Activated CD4-positive, alpha-beta T cell treated with anti-CD3 and anti-CD28 coated beads for 36 hours (primary cell): ENCODE measurements at places on chromosomes 6 and 20. TPM values are rescaled to one million over a fixed set of nuclear protein-coding genes. Genes with fewer than 3 reads are reported as not detected.

- no peak for DNase-seq
Measured at GRCh38 chr20:51118216-51118615, 95.3 kb upstream of the KCNG1 start.

DNA sequence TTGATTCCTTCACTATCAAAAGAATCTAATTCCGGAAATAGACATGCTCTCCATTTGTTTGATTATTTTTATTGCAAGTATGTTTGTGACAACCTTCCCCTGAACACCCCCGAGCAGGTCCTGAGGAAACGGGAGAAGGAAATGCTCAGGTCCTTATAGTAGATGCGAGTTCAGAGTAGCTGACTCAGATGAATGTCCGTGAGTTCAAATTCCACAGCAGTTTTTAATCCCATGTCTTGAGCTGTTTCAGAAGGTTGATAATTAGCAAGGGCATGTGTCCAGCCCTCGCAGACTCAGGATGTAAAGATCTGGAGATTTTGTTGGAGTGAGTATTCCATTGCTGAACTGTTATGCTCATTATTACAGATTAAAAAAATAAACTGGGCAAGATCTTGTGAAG, 169.3 kb downstream of the BCAS1 start:
- DNase-seq: no peak

DNA sequence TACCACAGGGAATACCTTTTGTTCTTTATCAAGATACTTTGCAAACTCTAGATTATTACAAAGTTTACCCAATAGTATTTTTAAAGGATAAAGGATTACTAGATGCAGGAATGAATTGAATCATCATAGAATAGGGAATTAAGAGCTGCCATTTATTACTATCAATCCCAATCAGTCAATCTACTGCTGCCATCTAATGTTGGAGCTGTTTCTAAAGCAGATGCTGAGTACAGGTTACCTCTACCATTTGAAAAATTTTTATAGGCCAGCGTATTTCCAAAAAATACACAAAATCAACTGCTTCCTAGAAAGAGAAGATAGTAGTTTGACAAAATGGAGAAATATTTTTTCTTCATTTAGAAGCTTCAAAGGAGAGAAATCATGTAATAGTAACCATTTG, 520.4 kb downstream of the ADGRB3 start:
- no peak for DNase-seq

GRCh38 chr6:136160250-136160649, 89.9 kb downstream of the MTFR2 start:
- DNase-seq: no peak

DNA sequence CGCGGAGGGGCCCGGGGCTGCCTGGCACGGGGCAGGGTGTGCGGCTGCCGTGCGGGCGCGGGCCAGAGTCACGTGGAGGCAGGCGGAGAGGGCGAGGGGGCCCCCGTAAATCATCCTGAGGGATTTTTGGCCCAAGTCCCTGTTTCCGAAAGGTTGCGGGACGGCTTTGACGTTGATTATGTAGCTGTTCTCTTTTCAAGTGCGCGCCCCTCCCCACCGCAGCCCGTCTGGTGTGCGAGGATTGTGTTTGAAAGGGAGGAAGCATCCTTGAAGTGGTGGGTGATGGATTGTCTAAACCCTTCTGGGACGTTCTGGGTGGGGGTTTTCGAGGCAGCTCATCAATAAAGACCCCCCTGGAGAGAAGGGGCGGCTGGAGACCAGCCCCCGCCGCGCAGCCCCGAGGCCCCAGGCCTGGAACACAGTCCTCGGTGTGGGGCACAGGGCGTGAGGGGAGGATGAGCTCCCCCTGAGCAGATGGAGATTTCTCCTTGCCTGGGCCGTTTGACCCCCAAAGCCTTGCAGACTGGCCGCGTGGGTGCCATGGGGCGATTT, 7.0 kb upstream of the FOXF2 start:
- no peak for DNase-seq

GRCh38 chr6:149864578-149865535, 698 bp upstream of the LRP11 start:
- DNase-seq: peak; percentile 45

DNA sequence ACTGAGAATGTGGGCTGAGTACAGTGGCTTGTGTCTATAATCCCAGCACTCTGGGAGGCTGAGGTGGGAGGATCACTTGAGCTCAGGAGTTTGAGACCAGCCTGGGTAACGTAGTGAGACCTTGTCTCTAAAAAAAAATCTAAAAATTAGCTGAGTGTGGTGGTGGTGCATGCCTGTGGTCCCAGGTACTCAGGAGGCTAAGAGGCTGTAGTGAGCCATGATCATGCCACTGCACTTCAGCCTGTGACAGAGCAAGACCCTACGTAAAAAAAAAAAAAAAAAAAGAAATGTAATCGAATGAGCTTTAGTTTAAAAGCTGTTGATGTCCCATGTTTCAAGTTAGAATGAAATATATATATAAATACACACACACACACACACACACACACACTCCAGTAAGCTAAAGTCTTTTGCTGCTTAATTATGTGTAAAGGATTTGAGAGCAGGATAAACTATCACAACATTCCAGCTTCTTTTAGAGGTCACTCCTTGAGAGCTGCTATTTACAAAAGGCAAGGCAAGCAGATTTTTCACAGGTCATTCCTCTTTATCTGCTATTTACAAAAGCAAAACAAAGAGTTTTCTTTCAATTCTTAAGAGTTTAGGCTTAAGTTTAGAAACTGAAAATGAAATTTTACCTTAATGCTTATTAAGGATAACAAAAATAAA, 4.7 kb upstream of the MICAL1 start:
- DNase-seq: no peak

DNA sequence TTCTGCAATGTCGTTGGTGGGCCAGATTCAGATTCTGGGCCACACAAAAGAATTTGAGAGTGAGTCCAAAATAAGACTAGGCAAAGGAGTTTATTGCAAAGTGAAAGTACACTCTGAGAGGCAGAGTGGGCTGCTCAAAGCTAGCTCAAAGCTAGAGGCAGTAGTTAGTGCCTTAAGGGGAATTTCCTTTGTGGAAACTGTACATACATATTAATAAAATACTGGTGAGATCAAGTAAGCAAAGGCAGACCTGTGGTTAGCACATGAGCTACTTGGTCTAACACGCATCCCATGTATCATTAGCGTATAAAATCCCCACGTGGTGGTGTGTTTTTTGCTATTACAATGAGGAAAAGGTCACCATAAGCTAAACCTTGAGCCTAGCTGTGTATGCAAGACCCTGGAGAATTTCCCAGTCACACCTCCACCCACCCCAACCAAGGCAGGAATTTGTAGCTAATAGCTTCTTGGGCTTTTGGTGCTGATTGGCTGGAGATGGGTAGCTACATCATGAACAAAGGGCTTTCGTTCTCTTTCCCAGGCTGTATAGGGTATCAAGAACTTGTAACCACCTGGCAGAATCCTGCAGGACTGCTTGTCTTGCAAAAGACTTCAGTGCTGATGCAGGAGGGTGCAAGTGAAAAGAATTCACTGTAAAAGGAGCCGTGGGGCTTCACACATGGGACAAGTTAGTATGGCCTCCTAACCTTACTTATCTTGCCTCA, 14.7 kb upstream of the TRIM26 start:
- peak; percentile 26 for DNase-seq

- DNase-seq: peak; percentile 39
Measured at GRCh38 chr6:151240791-151241642, 1.2 kb downstream of the AKAP12 start.

Gene FAM50B
- 8.8 TPM for total RNA-seq

DNA sequence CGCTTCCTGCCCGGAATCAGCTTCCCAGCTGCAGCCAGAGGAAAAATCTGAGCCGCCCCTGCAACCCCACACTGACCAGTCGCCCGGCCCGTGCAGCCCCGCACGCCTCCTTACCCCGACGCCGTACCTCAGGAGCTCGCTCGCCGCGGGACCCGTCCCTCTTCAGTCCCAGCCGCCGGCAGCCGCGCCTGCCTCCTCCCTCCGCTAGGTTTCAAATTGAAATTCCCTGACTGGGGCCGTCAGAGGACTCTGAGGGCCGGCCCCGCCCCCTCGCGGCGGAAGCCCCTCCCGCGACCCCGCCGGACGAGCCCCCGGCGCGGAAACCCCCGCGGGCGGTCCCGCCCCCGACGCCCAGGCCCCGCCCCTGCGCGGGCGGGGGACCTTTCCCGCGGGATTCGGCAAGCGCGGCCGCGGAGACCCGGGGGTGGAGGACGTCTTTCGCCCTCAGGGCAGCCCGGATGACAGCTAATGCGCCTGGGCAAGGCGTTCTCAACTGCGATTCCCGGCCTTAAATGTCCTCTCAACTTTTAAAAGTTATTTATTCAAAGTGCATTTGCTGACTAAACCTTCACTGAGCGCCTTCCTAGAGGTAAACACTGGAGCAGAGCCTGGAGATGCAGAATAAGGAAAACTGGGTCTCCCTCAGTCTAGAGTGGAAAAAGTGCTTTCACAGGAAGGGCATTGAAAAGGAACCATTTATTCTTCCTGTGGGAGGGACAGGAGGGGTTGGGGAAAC, at the start of gene EPB41L2:
EPB41L2 (minus strand) TSS at position 218 of the 736 bp plus-strand sequence. CDS start 106,760 bp downstream, outside the sequence.
- peak; percentile 86 for DNase-seq

GRCh38 chr6:135532559-135532958, 35.0 kb upstream of the AHI1 start:
- DNase-seq: no peak

DNA sequence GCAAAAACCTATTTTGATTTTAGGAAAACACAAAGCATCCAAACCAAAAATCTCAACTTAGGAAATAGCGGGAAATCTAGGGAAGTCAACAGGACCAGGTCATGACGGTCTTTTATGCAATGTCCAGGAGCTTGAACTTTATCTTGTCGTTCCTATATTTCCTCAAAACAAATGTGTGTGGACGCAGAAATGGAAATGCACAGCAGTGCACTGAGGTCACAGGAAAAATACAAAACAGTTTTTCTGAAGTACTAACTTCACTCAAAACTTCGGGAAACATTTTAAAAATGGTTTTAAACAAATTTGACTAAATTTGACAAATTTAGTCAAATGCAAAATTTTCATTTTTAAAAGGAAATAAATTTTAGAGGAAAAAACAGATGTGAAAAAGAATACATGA, 5.5 kb upstream of the SLC17A2 start:
- DNase-seq: no peak

Gene CDH26
- 0.88 TPM for total RNA-seq

GRCh38 chr20:13221313-13221672, 219 bp downstream of the ISM1 start:
- DNase-seq: no peak

- DNase-seq: no peak
Measured at GRCh38 chr20:14997791-14998190, 660.4 kb upstream of the FLRT3 start.

GRCh38 chr6:11714116-11714797, 64.3 kb downstream of the ADTRP start:
- DNase-seq: peak; percentile 68

DNA sequence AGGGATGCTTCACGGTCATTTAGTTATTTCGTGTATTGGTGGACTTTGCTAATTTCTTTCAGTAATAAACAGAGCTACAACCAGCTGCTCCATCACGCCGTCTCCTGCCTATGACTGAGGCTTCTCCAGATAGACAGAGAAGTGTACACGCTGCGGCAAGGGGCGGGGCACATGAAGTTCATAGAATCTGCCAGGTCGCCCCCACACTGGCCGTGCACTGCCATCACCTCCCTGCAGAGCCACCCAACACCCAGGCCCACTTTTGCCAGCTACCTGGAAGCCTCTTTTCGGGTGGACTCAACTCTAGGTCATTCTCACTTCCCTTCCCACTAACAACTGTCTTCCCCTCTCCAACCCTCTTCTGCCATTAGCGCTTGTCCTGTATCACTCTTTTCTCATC, 88.4 kb downstream of the SULF2 start:
- no peak for DNase-seq

Gene JPH2
- total RNA-seq: 0.07 TPM

- DNase-seq: no peak
Measured at GRCh38 chr6:166575205-166575604, 11.3 kb downstream of the RAMACL start.

GRCh38 chr6:160429620-160429895, 81.4 kb downstream of the SLC22A3 start:
- DNase-seq: no peak

Gene CCDC170
- not detected for total RNA-seq

DNA sequence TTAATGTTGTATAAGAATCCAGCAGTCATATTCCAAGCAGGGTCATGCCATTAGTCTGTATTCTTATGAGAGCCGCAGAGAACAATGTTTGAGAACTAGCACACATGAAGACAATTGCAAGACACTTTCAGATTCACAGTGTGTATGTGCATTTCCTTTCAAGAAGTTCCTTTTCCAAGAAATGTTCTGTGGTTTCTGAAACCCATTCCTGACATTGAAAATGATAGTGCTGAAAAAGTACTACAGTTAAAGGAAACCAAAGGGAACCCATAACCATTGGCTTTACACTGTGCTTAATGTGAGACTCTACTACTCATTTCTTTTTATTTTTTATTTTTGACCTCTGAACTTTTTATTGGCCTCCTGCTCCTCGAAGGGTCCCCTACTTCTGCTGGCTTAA, 4.2 kb upstream of the CALHM6 start:
- DNase-seq: no peak

DNA sequence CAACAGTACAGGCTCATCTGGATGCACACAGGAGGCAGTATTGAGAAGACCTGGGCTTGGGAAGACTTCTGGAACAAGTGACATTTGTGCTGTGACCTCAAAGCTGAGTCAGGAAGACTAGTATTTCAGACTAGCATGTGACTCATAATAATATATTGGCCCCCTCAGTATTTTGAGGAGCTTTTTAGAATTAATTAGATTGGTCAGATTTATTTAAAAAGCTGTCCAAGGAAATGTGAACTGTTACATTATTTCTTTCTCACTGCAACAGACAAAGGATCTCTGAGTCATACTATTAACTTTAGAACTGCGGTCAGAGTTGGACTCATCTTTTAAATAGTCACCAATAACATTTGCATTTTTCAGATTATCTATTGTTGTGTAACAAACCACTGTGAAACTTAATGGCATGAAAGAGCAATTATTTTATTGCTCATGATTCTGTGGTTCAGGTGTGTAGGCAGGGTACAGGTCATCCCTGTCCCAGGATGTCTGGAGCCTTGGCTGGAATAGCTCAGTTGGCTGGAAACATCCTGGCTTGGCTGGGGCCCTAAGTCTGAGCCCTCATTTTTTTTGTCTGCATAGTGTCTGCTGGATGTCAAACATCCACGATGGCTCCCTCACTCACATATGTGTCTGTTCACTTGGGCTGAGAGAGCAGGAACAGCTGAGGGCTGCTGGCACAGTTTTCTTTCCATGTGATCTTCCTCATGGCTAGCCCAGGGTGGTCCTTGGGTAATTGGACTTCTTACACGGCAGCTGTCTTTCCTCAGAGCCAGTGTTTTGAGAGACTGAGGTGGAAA, 46.9 kb downstream of the MAP3K4 start:
- DNase-seq: no peak

Gene MAPK13
- total RNA-seq: 65.1 TPM

Gene VIP
- total RNA-seq: not detected

Gene STX11
- 20.9 TPM for total RNA-seq

Gene PLN
- total RNA-seq: not detected
